ENCODE measurements at places on chromosomes 1 and 21.

DNA sequence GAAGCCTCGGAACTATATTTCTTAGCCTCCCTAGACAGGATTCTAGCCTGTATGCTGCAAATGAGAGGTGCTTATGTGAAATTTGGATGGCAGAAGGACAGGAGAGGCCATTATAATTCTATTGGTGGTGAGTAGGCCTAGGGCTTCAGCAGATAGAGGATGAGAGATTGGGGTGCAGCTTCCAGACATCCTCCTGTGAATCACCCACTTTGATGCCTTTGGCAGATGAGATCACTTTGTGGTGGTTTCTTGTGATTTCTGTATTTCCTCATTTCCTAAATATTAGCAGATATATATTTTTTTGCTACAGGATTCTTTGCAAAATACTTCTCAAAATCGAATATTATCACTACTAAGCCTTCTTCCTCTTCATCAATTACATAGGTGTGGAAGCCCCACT, 37.3 kb downstream of the MFSD2A start:
- DNase-seq, result no peak

GRCh38 chr21:42010507-42011495, 641 bp upstream of the ZBTB21 start:
- peak; percentile 30 for DNase-seq

GRCh38 chr1:94892604-94893254, 34.2 kb downstream of the CNN3 start:
- no peak for DNase-seq

- no peak for DNase-seq
These were observed 21.3 kb downstream of the FAM78B start for GRCh38 chr1:166145499-166145898.

GRCh38 chr1:57857809-57858208, 433.9 kb upstream of the DAB1 start:
- DNase-seq, result peak; percentile 16

DNA sequence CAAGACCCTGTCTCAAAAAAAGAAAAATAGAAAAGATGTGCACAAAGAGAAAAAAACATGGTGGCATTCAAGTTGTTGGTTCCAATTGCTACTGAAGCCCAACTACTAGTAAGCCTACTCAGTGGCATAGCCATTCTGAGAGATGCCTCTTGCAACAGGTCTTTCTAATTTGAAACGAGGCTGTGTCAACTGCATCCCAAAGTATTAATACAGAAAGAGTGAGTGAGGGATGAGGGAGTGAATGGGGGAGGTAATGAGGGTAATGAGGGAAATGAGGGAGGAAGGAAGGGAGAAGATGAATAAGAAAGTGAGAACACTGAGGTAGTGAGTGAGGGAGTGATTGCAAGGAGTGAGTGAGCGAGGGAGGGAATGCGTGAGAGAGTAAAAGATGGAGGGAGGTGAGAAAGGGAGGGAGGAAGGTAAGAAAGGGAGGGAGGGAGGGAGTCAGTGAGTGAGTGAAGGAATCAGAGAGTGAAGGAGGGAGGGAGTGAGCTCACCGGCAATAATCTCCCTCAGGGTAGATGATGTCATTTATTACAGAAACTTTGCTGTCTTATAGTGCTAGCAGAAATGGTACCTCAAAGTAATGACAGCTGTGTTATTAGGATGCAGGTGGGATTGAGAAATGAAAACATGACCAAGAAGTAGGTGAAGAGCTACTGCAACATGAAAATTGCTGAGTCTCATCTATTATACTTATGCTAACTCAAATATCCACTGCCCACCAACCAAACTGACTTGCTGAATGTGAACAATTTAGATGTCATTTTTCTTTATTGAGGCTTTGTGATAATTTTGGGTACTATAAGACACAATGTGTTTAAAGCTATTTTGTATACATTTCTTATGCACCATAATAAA, 75.6 kb upstream of the ADAM30 start:
- no peak for DNase-seq

- no peak for DNase-seq
These were observed 84.2 kb downstream of the SPSB1 start for GRCh38 chr1:9376886-9377333.

GRCh38 chr1:199040076-199040905, 401.5 kb downstream of the PTPRC start:
- DNase-seq, result no peak

DNA sequence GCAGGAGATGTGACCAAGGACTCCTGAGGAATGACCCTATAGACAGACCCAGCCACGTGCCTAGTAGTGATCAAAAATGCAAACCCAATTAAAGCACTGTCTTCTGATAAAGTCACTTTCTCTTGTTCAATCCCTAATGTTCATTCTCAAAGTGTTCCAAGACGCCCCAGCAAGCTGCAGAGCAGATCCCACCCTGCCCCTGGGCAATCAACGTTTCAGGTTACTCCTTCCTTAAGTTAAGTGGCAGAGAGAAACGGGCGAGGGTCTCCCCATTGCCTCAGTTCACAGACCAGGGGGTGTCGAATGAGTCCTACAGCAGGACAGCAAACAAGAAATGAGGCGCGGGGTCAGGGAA, 699 bp upstream of the RGS2 start:
- no peak for DNase-seq

DNA sequence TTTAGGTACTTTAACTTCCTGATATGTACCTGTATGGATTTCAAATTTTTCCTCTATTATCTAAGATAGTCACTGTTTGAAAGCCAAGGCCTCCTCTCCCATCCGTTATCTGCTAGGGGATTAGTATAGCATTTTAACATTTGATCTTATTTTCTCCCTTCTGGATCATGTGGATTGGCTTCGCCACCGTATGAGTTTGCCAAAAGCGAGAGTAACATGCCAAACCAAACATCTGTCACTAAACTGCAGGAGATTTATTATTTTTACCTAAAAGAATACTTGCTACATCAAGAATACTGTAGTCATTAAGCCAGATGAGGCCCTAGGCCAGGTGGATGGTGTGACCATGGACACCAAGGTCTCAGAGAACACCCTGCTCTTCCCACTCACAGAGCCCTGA, 28.5 kb upstream of the EEIG2 start:
- DNase-seq, result no peak

DNA sequence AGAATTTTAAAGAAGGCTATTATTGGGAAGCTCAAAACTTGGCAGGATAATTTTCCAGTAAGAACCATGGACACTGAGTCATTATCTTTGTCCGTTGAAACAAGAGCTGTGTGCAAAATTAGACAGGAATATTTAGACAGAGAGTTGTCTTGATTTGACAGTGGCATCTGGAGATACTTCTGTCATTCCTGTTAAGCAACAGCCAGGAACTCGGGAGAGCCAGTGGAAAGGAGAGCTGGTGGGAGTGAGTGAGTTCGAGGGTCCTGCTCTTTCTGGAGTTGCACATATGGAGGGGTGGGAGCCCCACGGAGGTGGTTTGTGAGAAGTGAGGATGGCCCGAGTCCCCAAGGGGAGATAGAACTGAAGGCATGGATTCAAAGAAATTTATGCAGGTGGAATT, 3.1 kb downstream of the COQ8A start:
- no peak for DNase-seq

DNA sequence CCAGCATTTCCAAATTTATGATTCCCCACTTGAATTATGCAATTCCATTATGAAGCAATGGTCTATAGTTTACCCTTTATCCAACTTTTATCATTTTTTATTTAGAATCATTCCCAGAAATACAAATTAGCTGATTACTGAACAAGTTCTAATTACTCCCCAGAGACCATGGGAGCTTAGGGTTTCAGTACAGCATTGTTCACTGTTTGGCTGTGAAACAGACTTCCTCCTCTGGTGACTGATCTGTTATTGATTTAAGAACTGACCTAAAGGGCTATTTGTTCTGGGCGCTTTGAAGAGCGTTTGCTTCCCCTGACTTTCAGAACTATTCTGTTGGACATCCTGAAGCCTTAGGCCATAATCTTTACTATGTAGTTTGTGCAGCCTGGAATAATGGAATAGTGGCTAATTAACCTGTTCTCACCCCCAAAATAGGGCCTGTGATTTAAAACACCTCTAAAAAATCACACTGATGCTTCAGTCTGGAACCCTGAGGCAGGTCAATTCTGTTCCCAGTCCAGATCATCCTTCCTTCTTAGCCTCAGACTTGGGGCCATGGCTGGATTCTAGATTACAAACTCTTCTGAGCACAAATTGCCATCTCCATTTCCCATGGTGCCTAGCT, 58.7 kb downstream of the ALG14 start:
- DNase-seq, result no peak

GRCh38 chr1:198880818-198881597, 242.2 kb downstream of the PTPRC start:
- DNase-seq, result peak; percentile 75

GRCh38 chr1:113552244-113552643, 161.9 kb downstream of the MAGI3 start:
- DNase-seq, result no peak

DNA sequence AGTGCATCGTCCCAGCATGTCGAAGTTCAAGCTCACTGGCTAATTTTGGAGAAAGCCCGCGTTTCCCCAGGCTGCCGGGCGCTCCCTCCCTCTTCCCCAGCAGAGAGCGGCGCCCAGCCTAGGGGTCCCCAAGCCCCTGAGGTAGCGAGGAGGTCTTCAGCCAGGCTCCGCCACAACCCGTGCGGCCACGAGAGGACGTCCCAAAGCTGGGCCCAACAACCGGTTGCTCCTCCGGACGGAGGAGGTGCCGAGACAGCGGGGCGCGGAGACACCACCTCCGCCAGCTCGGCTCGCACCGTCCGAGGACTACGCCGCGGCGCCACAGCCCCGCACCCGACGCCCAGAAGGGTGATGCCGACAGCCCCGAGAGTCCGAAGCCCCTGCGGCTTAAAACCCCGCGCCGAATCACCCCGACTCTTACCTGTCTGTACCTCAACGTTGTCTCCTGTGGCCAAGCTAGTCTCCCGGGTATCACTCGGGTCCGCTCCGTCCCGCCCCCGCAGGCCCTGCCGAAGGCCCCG, at the start of gene DENND2C:
Gene DENND2C, minus strand, starts transcription at position 488 of the 521 bp plus-strand sequence. CDS start 44,065 bp downstream, outside the sequence.
- DNase-seq, result peak; percentile 38

DNA sequence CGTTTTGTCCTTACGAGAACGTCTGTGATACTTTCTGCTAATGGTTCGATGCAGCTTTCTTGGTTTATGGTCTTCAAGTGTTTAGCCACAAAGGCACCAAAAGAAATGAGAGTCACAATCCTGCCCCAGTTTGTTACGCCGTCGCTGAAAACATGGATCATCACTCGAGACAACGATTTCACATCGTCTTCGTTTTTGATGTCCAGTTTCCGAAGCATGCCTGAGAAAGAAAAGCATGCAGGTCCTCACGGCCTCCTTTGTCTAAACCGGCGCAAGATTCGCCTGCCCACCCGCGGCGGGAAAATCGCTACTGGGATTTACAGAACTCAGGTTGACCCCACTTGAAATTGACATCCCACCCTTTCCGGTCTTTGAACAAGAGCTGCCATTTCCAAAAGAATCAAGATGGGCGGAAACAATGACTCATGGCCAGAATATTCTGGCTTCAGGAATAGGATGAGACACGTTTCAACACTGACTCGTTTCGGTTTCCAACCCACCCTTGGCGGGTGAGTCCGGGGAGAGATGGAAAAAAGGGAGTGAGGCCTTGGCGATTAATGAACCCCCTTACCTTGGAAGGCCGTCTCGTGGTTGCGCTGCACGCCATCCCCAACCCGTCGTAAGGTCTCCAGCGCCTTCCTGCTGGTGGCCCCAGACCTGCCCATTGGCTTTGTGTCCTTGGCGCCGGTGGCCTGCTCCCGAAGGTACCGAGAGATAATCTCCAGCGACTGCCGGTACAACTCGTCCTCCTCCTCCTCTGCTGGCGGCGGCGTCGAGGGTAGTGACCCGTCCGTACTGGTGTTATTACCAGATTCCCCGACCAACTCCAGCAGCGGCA, 919 bp downstream of the MCL1 start:
- peak; percentile 96 for DNase-seq

GRCh38 chr1:178223289-178223688, 129.4 kb downstream of the RASAL2 start:
- DNase-seq, result no peak

GRCh38 chr1:6511056-6511455, 19.6 kb upstream of the PLEKHG5 start:
- no peak for DNase-seq

DNA sequence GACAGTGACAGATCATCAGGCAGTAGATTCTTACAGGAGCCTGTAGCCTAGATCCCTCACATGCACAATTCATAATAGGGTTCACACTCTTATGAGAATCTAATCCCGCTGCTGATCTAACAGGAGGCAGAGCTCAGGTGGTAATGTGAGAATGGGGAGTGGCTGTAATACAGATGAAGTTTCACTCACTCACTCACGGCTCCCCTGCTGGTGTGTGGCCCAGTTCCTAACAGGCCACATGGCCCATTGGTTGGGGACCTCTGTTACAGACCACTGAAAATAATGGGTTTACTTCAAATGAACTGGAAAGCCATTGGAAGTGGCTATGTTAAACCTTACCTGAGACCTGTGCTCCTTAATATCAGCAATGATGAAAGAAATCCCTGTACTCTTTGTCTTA, 151.0 kb downstream of the GRIK1 start:
- no peak for DNase-seq

DNA sequence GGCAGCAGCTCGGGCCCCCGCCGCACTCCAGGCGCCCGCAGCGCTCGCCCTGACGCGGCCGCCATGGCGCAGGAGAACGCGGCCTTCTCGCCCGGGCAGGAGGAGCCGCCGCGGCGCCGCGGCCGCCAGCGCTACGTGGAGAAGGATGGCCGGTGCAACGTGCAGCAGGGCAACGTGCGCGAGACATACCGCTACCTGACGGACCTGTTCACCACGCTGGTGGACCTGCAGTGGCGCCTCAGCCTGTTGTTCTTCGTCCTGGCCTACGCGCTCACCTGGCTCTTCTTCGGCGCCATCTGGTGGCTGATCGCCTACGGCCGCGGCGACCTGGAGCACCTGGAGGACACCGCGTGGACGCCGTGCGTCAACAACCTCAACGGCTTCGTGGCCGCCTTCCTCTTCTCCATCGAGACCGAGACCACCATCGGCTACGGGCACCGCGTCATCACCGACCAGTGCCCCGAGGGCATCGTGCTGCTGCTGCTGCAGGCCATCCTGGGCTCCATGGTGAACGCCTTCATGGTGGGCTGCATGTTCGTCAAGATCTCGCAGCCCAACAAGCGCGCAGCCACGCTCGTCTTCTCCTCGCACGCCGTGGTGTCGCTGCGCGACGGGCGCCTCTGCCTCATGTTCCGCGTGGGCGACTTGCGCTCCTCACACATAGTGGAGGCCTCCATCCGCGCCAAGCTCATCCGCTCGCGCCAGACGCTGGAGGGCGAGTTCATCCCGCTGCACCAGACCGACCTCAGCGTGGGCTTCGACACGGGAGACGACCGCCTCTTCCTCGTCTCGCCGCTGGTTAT, 2.8 kb downstream of the KCNJ9 start:
- DNase-seq, result no peak

DNA sequence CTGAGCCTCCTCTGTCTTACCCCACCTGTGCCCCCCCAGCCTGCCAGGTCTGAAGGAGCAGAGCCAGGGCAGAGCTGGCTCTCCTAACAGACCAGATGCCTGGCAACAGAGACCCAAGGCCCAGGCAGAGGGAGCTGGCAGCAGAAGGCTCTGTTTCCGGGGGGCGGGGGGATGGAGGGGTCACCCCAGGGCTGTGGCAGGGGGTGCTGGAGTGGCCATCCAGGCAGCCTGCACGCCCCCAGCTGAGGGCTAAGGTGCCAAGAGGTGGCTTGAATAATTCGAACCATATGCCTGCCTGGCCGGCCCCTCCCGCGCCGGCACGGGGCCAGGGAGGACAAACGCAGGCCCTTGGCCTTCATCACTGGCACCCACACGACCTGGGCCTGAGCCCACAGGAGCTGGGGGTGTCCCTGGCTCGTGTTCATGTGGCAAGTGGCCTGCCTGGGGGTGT, 16.0 kb upstream of the PLEKHG5 start:
- no peak for DNase-seq

- DNase-seq, result no peak
These were observed 2.2 kb upstream of the ZBTB7B start for GRCh38 chr1:155000411-155000725.

Measured in kidney capillary endothelial cell (primary cell).